ENCODE measurements at places on chromosomes 2 and 18. TPM values are rescaled to one million over a fixed set of nuclear protein-coding genes. Genes with fewer than 3 reads are reported as not detected.

POMC gene
- total RNA-seq: 0.59 TPM

RAB27B gene
- 99.0 TPM for total RNA-seq

ATP8B1 gene
- total RNA-seq: 46.7 TPM

GAL3ST2 gene
- total RNA-seq: 0.36 TPM

ZNF516 gene
- total RNA-seq: 16.3 TPM

CYP26B1 gene
- total RNA-seq: under 0.01 TPM

SERPINB12 gene
- total RNA-seq: not detected

IL18RAP gene
- total RNA-seq: not detected

TFCP2L1 gene
- not detected for total RNA-seq

UCN gene
- total RNA-seq: 0.36 TPM

KLF7 gene
- 31.1 TPM for total RNA-seq

SLC66A2 gene
- total RNA-seq: 35.8 TPM

GLI2 gene
- total RNA-seq: 3.8 TPM

UGT1A3 gene
- total RNA-seq: not detected

DRC1 gene
- total RNA-seq: 0.36 TPM

HOXD12 gene
- not detected for total RNA-seq

ACTG2 gene
- 0.72 TPM for total RNA-seq

CNDP1 gene
- total RNA-seq: not detected

EMX1 gene
- not detected for total RNA-seq

OTOF gene
- total RNA-seq: not detected

AFF3 gene
- 4.3 TPM for total RNA-seq

CYP27A1 gene
- 25.0 TPM for total RNA-seq

PRKAG3 gene
- total RNA-seq: under 0.01 TPM

PLB1 gene
- total RNA-seq: 0.36 TPM

ALPI gene
- not detected for total RNA-seq

CHAC2 gene
- total RNA-seq: 2.7 TPM

ANKRD29 gene
- 20.9 TPM for total RNA-seq

SCYGR4 gene
- not detected for total RNA-seq

ME2 gene
- 36.2 TPM for total RNA-seq

REG3A gene
- not detected for total RNA-seq

DSG4 gene
- not detected for total RNA-seq

TMEM17 gene
- total RNA-seq: 3.3 TPM

GPR155 gene
- total RNA-seq: 3.5 TPM

MOB4 gene
- 33.3 TPM for total RNA-seq

RRM2 gene
- total RNA-seq: 7.4 TPM

GCG gene
- not detected for total RNA-seq

NOL4 gene
- not detected for total RNA-seq

EGR4 gene
- not detected for total RNA-seq

SLC25A52 gene
- total RNA-seq: not detected

REL gene
- 6.2 TPM for total RNA-seq

CDK5R2 gene
- total RNA-seq: not detected

C2orf66 gene
- total RNA-seq: 0.36 TPM

NMUR1 gene
- under 0.01 TPM for total RNA-seq

ORC2 gene
- total RNA-seq: 14.5 TPM

GAD1 gene
- total RNA-seq: 0.36 TPM

VAMP8 gene
- 2.1 TPM for total RNA-seq

ACADL gene
- not detected for total RNA-seq

SERPINE2 gene
- 658 TPM for total RNA-seq

TPO gene
- total RNA-seq: not detected

TCF7L1 gene
- 2.5 TPM for total RNA-seq

C18orf32 gene
- total RNA-seq: 16.6 TPM

VWA3B gene
- total RNA-seq: 0.59 TPM

ITGB1BP1 gene
- total RNA-seq: 32.4 TPM

SERPINB13 gene
- not detected for total RNA-seq

BBS5 gene
- total RNA-seq: 5.8 TPM

CXCR1 gene
- total RNA-seq: not detected

STPG4 gene
- total RNA-seq: 0.72 TPM

CPLX4 gene
- not detected for total RNA-seq

Measured in osteoblast (primary cell).